ENCODE measurements at places on chromosomes 2 and 18.

DNA sequence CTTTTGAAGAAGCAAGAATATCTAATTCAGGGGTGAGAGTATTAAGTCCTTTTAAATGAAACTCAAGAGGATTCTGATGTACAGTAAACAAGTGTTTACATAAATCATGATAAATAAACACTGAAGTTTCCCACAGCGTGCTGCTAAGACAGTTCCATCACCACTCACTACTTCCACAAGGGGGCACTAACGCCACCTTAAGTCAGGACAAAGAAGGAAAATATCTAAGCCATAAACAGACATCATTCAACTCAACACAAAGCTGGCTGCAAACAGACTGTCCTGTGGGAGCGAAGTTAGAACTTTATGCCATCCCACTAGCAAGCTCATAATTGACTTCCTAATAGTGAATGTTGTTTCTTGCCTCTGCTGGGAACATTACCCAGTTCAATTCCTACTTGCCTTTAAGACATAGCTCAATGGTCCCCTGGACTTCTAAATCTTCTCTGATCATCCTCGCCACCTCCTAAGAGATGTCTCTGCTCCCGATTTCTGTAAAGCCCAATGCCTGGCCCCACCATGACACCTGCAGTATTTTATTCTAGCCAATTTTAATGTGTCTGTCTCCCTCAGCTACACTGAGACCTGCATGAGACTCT lies 36.5 kb downstream of the MRPL44 start:
- peak; percentile 45 for DNase-seq

GRCh38 chr2:112155331-112156151 lies 17.4 kb downstream of the FBLN7 start:
- DNase-seq = no peak

DNA sequence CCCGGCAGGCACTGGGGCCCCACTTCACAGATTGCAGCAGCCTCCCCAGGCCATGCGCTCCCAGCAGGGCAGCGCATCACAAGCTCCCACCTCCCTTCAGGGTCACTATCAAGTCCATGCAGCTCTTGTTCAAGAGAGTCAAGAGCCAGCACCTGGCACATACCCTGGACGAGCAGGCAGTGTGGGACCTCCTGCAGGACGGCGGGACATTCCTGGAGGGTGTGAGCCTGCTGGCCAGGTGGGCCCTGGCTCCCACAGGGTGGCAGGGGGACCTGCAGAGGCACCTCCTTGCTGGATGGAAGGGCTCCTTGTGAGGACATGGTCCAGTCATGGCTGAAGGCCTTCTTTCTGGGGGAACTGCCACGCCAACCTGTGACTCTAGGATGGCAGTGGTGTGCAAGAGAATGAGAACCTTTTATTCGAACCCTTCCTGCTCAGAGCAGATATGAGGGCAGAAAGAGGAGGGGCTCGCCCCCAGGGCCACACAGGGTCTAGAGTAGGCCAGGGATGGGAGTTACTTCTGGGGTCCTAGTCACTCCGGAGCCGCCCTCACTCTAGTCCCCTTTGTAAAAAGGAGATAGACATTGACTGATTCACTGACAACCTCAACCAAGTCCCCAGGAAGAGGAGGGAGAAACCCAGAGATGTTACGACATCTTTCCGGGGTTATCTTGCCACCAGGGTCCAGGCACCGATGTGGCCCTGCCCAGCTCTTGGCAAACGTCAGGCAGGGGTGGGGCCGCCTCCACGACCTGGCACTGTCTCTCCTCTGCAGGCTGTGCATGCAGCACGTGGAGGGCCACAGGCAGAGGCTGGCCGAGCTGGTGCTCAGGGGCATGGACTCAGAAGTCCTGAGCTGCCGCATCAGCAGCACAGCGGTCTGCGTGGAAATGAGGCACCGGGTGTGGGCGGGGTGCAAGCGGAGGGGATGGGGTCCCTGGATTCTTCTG lies 31.3 kb downstream of the HJURP start:
- no peak for DNase-seq

GRCh38 chr18:60322591-60322990 lies 50.0 kb downstream of the MC4R start:
- no peak for DNase-seq

DNA sequence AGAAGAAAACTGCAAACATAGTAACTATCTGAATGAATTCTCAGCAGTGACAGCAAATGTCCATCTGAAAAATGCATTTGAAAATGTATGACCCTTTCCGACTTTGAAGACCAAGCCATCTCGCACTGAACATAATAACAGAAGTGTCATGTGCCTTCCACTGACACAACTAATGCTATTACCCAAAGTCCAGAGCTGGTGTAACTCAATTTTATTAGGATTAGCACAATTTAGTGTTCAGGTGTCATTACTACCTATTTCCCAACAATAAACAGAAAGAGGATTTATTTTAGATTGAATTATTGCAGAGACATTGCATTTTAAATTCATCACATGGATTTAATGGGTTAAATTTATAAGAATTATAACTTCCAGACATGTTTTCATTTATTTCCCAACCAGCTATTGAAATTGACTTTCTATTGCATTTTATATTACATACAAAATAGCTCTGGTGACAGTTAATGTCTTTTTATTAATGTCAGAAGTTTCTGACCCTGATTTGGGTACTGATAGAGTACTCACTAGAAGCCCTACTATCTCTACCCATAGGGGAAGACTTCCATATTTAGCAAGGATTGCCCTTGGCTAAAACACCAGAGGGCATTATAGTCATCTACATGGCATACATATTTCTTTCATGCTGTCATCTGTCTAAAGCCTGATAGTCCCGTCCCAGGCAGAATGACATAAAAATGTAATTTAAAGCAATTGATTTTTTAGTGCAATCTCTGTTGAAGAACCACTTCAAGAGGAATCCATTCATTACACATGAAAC lies 7.0 kb upstream of the STK39 start:
- no peak for DNase-seq

Data from GM12891 (cell line).